Activated naive CD4-positive, alpha-beta T cell treated with anti-CD3 and anti-CD28 coated beads, Interleukin-2, amount 10 ng/mL, durations not matched to agents 5 hours and 36 hours (primary cell): ENCODE measurements at places on chromosomes 7 and 10. TPM values are rescaled to one million over a fixed set of nuclear protein-coding genes. Genes with fewer than 3 reads are reported as not detected.

The GPR37 gene
- not detected for total RNA-seq

The ENO4 gene
- not detected for total RNA-seq

The LEP gene
- not detected for total RNA-seq

The FKBP6 gene
- not detected for total RNA-seq

The CUEDC2 gene
- 61.6 TPM for total RNA-seq

The BCAP29 gene
- total RNA-seq = 28.0 TPM

The PALD1 gene
- 0.24 TPM for total RNA-seq

The RFC2 gene
- 41.0 TPM for total RNA-seq

The MYH16 gene
- not detected for total RNA-seq
